ENCODE measurements at places on chromosomes 5 and 9.
A peak's percentile ranks its signal among the peaks of the same experiment; 100 is the strongest.

GRCh38 chr9:37243588-37244345 lies 123.4 kb downstream of the ZCCHC7 start:
- no peak for DNase-seq

- DNase-seq, result no peak
These were observed 15.1 kb upstream of the CSNK1G3 start for GRCh38 chr5:123496892-123497291.

- DNase-seq, result peak; percentile 11
These were observed 75.6 kb upstream of the PRSS3 start for GRCh38 chr9:33719581-33720374.

- no peak for DNase-seq
These were observed 45.9 kb upstream of the APC start for GRCh38 chr5:112691758-112692157.

DNA sequence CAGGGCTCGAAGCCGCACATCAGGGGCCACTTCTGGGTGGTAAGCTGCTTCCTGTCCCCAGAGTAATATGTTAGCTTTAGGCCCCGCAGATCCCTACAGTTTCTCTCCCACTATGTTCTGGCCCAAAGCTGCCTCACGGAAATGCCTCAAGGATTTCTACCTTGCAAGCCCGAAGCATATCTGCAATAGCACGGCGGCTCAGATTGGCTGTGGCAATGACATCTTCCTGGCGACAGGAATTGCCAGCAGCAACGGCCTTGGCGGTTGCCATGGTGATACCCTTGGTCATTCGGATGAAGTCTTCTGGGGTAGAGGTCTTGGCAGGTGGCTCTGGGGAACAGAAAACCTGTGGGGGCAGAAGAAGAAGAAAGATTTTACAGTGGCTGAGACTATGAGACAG lies 10.3 kb upstream of the TPM2 start:
- no peak for DNase-seq

DNA sequence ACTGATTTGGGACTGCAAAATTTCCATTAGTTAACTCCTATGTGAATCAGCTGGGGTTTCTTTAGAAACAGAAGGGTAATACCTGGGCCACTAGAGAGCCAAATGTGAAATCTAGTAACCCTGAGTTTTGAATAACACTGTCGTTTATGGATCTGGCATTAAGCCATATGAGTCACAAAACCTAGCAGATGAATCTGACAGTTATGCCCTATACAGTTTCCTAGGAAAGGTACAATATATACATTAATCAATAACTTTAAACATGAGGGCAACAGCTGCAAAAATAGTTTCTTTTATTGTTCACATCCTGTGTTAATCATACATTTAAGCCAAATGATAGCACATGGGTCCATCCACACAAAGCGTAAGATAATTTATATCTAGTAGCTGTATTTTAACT lies 56.9 kb downstream of the PAM start:
- DNase-seq, result no peak

GRCh38 chr9:98373609-98374008 lies 118.2 kb upstream of the TBC1D2 start:
- no peak for DNase-seq

DNA sequence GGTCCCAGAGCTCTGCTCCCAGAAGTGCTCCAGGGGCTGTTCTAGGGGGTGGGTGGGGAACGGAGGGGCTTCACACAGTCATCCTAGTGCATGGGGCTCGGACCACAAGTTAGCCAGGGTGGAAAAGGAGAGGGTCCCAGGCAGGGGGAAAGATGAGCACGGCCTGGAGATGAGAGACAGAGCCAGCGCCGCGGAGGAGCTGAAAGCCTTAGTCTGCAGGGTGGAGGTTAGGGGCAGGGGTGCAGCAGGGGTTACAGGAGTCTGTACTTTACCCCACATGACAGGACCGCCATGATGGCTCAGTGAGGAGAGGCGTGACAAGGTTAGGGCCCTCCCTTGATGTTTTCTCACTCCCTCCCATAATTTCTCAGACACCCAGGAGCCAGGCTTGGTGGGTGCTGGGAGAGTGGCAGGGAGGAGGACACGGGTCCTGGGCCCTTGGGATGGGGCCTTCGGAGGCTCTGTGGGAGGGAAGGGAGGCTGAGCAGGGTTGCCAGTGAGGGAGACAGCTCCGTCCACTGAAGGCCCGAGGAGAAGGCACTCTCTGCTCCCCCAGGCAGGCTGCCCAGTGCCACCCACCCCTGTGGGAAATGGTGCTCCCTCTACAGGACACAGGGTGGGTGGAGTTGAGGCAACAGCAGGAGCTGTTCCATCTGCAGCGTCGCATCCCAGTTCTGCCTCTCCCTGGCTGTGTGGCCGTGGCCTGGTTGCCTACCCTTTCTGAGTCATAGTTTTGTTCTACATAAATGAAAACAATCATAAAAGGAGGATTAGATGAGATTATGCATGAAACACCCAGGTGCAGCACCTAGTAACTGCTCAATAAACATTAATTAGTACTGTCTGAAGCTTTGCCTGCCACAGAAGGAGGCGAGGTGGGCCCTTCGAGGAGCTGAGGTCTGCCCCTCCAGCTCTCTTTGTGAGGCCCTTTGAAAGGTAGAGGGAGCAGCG lies 66.2 kb downstream of the NDST1 start:
- no peak for DNase-seq

DNA sequence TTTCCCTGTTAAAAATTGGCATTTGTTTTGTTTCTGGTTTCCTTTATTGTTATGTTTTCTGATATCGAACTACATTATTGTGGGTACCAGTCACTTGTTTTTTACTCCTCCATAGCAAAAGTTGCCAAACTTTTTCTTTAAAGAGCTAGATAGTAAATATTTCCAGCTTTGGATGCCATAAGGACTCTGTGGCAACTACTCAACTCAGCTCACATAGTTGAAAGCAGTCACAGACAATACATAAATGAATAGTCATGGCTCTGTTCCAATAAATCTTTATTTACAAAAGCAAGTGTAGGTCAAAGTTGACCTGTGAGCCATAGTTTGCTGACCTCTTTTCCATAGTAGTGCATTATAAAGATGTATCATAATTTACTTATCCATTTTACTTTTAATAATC lies 305.0 kb downstream of the RASEF start:
- no peak for DNase-seq

- DNase-seq, result no peak
These were observed 105.6 kb downstream of the NIPBL start for GRCh38 chr5:36982146-36982545.

DNA sequence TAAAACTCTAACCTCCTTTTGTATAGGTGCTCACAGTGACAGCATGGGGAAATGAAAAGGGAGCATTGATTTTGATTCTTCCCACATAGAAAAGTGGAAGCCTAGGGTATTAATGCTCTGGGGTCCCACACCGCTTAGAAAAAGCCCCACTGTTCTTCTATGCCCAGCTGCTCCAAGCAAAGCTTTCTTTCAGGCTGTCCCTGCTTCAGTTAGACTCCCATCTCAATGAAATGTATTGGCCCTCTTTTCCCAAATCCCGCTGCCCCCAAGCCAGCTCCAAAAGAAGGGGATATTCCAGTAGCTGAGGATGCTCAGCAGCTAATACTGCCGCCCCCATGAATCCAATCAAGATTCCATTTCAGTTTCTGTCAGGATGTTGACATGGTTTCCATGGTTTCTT lies 17.0 kb upstream of the CREBRF start:
- no peak for DNase-seq

- no peak for DNase-seq
These were observed 137.9 kb downstream of the MPDZ start for GRCh38 chr9:13141629-13142028.

- no peak for DNase-seq
These were observed 93.2 kb upstream of the PHYKPL start for GRCh38 chr5:178325679-178326373.

GRCh38 chr5:159210846-159211245 lies 1.5 kb upstream of the RNF145 start:
- no peak for DNase-seq

- DNase-seq, result no peak
These were observed 40.7 kb upstream of the PPP2R2B start for GRCh38 chr5:146919304-146919703.

- DNase-seq, result peak; percentile 81
These were observed at the start of gene PSIP1 for GRCh38 chr9:15510789-15511575. Gene PSIP1, minus strand, starts transcription at chr9:15510970. Its CDS starts 782 bp downstream, at chr9:15510188.

GRCh38 chr5:55926476-55926875 lies 68.3 kb downstream of the IL6ST start:
- DNase-seq, result no peak

DNA sequence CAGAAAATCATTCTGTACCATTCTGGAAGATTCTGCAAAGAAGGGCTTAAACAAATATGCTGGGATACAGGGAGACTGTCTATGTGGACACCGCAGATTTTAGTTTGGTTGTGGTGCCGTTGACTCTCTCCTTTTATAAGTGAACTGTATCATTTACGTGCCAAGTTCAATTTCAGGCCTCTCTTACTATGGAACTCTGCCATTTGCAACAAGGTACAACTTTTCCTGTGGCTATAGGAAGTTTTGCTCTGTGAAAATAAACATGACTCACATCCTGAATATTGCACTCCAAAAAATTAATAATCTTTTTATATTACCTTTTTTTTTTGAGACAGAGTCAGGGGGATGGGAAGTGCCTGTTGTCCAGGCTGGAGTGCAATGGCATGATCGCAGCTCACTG lies 29.7 kb upstream of the CSNK1G3 start:
- no peak for DNase-seq

DNA sequence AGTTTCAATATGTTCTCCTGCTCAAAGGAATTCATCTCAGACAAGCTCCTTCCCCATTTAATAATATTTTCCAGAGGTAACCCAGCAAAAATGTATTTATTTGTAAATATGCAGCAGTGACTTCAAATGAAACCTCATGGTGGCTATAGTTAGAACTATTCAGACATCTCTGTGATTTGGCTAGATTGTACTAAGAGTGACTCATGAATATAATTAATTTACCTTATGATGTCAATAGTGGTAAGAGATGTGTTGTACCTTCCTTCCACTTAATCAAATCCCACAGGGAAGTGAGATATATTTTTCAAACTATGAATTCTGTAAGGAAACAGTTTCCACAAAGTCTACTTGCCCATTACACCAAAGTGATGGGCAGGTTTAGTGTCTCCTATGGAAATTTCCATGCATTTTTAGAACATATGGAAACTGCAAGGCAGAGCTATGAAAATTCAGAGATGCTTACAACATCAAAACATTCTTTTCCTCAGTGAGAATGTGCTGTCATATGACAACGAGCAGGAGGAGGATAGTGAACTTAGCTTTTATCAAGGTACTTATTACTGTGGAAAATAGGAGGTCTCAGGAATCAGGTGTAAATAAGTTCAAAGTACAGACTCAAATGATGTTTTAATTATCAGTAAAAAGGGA lies 34.0 kb upstream of the SPDL1 start:
- no peak for DNase-seq

- DNase-seq, result no peak
These were observed 7.0 kb downstream of the IGFBPL1 start for GRCh38 chr9:38417003-38417945.

GRCh38 chr5:79464695-79465332 lies 49.1 kb downstream of the HOMER1 start:
- no peak for DNase-seq

GRCh38 chr9:135544981-135545635 lies 818 bp upstream of the OBP2A start:
- DNase-seq, result no peak

GRCh38 chr9:127132375-127132774 lies 9.9 kb upstream of the ANGPTL2 start:
- DNase-seq, result no peak

- no peak for DNase-seq
These were observed 134.5 kb downstream of the FRMD3 start for GRCh38 chr9:83403527-83404238.
